ENCODE measurements at places on chromosomes 1 and 21.

DNA sequence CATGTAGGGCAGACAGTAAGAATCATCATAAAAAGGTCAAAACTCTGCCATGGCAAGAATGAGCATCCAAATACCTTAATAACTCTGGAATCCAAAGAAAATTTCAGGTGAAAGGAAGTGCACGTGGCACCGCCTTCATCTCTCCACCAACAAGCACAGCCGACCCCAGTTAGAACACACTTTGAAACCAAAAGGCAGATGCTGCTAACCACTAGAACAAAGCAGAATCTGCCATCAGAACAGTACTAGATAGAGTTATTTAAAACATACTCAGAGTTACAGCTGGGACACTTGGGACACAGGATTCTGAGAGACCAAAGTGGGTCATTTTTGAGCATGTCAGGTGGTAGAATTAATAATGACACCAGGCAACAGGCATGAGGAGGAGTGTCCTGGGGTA, 106.7 kb upstream of the SOD1 start:
- DNase-seq: no peak

DNA sequence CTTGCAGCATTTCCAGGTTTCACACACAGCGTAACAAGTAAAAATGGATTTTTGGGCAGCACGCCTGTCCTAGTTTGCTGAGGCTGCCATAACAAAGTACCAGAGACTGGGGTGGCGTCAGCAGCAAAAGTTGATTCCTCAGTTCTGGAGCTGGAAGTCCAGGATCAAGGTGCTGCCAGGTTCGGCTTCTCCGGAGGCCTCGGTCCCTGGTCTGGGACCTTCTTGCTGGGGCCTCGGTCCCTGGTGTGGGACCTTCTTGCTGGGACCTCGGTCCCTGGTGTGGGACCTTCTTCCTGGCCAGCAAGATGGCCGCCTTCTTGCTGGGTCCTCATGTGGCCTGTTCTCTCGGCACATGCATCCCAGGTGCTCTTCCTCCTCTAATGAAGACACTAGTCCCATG, 104.0 kb downstream of the PDE9A start:
- no peak for DNase-seq

DNA sequence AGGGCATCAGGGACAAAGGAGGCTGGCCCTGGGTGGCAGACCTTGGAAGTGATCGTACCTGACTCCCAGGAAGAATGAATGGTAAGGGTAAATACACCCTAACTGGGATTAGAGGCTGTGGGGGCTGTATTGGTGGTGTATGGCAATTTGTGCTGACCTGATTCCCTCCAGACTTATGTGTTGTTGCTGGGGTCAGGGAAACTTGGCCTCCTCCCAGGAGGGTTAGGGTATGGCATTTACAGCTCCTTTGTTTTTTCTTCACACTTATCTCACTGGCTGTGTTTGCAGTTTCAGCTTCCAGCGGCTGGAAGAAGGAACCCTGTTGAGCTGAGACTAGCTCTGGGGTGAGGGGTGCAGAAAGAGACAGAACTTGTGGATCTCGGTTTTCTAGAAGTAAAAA, 8.2 kb downstream of the VANGL1 start:
- DNase-seq: no peak

DNA sequence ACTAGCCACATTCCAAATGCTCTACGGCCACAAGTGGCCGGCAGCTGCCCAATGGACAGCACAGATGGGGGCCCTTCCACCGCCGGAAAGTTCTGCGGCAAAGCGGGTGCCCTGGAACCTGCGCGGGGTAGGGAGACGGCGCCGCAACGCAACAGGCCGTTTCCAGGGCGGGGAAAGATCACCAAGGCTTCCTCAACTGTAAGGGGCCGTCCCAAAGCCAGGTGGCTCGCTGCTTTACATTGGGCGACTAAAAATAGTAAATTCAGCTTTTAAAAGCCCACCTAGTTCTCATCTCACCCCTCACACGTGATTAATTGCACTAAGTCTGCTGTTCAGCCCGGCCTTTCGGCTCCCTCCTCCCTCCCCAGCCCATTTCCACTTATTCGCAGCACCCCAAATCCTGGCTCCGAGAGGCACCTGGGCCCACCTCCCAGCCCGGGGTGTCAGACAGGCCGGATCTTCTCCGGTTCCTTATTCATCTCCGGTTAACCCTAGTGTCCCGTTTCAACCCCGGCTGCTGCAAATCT, 643 bp downstream of the CFAP298 start:
- peak; percentile 62 for DNase-seq

- no peak for DNase-seq
Measured at GRCh38 chr1:35532497-35533223, 24.5 kb downstream of the KIAA0319L start.

GRCh38 chr1:10778640-10779039, 17.8 kb downstream of the CASZ1 start:
- no peak for DNase-seq

GRCh38 chr1:168980656-168981055, 125.8 kb upstream of the ATP1B1 start:
- DNase-seq: no peak

DNA sequence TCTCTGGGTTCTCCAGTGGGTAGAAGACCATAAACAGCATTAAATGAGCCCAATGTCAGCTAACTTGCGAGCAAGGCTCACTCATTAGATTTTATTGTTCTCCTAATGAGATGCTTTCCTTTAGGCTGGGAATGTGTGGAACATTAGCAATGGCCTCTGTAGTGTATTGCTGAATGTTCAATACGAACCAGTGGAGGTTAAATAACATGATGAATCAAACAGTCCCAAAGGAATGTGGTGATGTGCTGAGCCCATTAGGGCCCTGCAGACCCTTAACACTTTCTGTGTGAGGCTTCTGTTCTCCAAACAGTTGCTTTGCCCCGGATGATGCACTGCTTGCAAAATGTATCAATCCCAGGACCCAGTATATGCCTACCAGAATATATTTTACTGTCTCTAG, 225.5 kb downstream of the ATG4C start:
- DNase-seq: no peak

- no peak for DNase-seq
Measured at GRCh38 chr1:29515170-29515955, 279.0 kb downstream of the PTPRU start.

DNA sequence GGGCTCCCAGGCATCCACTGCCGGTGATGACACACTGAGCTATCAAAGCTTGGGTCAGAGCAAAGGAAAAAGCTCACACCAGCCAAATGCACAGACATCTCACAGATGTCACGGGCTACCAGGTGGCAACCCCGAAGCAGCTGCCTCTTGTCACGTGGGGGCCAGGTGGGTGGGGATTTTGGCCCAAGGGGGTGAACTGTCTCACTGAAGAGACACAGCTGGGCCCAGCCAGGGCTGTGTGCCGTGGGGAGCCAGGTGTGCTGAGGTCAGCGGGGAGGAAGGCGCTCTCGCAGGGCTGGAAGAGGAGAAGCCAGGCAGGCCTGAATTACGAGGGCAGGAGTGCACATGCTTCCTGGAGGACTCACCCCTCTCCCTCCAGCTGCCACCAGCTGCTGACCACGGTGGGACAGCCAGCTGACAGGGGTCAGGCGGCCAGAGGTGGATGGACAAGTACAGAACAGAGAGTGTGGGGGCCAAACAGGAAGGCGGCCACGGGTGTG, 32.4 kb downstream of the KCNN3 start:
- DNase-seq: no peak

- DNase-seq: no peak
Measured at GRCh38 chr1:230785636-230786384, 38.6 kb downstream of the CAPN9 start.

GRCh38 chr1:25478633-25479032, 47.9 kb downstream of the MACO1 start:
- no peak for DNase-seq

DNA sequence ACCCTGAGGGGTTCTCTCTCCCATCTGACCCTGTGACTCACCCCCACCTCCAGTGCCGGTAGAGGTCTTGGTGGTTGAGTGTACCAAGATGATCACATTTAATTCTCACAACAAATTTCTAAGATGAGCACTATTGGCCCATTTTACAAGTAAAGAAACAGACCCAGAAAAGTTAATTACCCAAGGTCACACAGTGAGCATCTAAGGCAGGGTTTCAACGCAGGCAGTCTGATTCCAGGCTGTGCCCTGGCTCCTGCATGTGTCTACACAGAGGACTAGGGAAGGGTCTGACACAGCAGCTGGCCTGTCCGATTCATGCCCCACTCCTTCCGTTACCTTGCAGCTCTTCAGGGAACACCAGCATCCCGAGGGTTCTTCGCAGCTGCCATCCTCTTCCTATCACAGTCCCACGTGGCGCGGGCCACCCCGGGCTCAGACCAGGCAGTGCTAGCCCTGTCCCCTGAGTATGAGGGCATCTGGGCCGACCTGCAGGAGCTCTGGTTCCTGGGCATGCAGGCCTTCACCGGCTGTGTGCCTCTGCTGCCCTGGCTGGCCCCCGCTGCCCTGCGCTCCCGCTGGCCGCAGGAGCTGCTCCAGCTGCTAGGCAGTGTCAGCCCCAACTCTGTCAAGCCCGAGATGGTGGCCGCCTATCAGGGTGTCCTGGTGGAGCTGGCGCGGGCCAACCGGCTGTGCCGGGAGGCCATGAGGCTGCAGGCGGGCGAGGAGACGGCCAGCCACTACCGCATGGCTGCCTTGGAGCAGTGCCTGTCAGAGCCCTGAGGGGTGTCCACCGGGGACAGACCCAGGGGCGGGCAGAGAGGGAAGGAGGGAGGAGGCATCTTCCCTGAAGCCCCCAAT, 7.5 kb downstream of the NCDN start:
- DNase-seq: no peak

GRCh38 chr1:191536791-191537429, 621.4 kb upstream of the RGS18 start:
- no peak for DNase-seq

- DNase-seq: no peak
Measured at GRCh38 chr1:175914115-175914514, 170.7 kb upstream of the TNR start.

DNA sequence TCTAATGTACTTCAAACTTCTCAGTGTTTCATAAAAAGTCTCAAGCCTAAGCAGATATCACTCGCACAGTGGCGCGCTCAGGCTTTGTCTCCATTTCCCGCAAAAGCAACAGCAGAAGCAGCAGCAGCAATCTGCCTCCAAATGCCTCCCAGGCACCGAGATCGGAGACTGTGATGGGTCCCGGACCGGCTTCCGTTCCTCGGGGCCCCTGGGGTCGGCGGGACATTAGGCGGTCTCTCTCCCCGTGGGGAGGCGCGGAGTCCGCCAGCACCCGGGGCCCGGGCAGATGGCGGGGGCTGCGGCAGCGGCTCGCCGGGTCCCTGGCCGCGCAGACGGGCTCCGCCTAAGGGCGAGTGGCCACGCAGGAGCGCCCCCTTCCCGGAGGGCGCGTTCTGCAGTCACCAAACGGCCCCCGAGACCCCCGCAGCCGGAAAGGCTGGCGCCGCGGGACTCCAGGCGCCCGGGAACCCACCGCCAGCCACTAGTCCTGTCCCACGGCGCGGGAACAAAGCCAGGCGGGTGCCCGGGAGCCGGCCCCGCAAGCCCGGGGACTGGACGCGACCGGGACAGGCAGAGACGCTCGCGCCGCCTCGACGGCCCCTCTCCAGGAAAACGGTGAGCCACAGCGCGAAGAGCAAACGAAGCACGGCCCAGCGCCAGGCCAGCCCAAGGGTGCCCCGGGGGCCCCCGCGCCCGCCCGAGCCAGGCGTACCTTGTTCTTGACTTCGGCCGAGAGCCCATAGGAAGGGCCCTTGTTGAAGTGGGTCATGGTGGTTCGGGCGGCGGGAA, 590 bp downstream of the CNN3 start:
- peak; percentile 48 for DNase-seq

DNA sequence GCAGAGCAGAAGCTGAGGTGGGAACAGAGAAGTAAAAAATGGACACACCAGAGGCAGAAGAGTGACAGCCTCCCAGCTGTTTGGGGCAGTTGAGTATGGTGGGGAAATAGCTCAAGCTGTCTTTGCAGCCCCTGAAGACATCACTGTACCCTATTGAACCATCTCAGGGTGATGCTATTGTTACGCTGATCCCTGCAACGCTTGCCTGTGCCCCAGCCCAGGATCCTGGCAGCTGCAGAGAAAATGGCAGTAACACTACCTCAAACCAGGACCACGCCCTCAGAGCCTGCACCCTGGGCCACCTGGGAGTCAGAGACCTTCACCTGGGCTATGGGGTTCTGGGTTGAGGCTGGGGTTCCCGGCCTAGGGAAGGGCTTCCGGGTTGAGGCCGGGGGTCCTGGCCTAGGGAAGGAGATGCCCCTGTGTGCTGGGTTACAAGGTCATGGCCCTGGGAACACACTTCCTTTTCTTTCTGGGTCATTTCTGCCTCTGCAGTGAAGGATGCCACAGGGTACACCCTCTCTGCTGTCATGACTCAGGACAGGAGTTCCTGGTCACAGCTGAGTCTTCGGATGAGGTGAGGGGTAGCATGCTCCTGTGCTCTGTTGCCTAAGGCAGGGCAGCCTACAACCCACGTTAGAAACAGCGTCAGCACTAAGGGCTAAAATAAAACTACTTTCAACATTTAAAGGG, 11.6 kb downstream of the BSND start:
- no peak for DNase-seq

DNA sequence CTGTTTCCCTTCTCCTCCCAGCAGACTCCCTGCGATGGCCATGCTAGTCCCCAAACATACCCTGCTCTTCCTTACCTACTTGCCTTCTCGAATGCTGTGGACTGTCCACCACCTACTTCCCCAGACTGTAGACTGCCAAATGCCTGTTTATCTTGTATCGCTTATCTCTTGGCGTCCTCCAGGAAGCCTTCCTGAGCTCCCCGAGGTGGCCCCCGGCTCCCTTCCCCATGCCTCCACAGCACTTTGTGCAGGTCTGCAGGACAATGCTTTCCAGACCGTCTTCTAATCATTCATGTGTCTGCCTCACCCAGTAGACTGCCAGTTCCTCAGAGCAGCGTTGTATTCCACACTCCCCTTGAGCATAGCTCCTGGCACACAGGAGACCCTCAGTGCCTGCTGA, 41.7 kb downstream of the RHBG start:
- no peak for DNase-seq
